Mucosa of descending colon (tissue), 3 donors: ENCODE measurements at places on chromosomes 6 and 20. TPM values are rescaled to one million over a fixed set of nuclear protein-coding genes. Genes with fewer than 3 reads are reported as not detected.

CASP8AP2 gene
- total RNA-seq, result 15.7 TPM

ZNF292 gene
- 40.9 TPM for total RNA-seq

TSHZ2 gene
- total RNA-seq, result 1.9 TPM

GNMT gene
- 0.76 TPM for total RNA-seq

WFDC5 gene
- total RNA-seq, result not detected

PNRC1 gene
- total RNA-seq, result 99.9 TPM
